ENCODE measurements at places on chromosomes 16 and 17. TPM values are rescaled to one million over a fixed set of nuclear protein-coding genes. Genes with fewer than 3 reads are reported as not detected.

GRCh38 chr17:9220398-9221146 lies 199.3 kb downstream of the NTN1 start:
- peak; percentile 60 for DNase-seq

DNA sequence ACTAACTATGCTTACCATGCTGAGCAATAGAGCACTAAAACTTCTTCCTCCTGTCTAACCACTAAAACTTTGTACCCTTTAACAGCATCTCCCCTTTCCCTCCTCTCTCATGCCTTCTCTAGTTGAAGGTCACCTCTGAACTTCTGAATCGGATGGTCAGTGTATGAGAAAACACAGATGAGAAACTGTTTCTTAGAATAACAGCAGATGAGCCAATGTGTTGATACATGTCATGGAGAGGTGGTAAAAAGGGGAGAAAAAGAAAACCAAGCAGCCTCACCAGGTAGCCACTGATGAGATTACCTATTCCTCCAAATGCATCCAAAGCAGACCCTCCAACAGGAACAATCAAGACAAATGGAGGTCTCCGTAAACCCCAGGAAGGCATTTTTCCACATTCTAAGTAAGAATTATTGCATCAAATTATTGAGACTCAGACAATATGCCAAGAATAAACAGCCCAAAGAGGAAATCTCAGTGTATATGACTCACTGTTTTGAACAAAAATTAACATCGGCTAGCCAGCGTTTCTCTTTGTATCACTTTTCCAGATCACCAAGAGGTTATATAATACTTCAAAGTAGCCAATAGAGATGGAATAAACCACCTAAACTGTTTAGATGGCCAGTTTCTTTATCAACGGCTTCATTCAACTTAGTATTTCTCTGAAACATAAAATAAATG lies 793.3 kb upstream of the SOX9 start:
- DNase-seq: no peak

DNA sequence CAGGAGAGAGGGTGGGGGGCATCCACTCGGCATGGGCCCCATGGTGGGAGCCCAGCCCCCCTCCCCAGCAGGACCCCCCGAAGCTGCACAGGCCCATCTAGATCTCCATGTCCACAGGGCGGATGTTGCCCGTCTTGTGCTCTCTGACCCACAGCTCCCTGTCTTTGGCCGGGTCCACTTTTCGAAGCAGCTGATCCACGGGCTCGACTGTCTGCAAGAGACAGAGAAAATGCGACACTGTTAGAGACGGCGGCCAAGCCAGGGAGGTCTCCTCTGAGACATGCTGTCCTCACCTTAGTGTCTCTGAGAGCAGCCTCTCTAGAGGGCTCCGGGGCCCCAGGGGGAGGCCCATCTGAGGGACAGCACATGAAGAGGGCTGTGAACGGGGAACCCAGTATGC lies 12.1 kb upstream of the RCVRN start:
- DNase-seq: no peak

- DNase-seq: no peak
These were observed 127.5 kb downstream of the VPS53 start for GRCh38 chr17:586920-587685.

- DNase-seq: no peak
These were observed 383.8 kb downstream of the GRIN2A start for GRCh38 chr16:9798474-9798873.

DNA sequence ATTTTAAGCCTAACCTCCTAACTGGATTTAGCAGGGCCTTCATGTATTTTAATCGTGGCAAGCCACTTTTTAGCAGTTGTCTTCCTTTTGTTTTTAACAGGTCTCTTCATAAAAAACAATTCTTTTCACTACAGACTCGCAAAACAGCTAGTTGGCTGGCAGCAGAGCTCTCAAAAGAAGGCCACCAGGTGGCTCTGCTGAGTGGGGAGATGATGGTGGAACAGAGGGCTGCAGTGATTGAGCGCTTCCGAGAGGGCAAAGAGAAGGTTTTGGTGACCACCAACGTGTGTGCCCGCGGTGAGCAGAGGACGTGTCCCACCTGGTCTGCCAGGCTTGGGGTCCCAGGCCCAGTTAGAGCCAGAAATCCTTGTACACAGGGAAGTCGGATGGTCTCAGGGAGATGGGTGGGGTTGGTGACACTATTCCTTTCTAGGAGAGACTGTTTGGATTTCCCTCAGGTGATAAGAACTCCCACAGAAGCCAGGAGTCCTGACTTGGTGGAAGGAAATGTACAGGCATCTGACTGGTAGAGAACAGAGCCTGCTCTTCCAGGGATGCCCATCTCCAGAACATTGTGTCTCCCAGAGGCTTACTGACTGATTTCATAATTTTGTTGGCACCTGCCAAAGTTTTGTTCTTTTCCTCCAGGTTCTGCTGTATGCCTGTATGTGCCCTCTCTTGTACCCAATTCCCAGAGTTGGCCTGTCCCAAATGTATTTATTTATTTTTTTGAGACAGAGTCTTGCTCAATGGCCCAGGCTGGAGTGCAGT lies 14.9 kb upstream of the DDX19A start:
- DNase-seq: peak; percentile 4

DNA sequence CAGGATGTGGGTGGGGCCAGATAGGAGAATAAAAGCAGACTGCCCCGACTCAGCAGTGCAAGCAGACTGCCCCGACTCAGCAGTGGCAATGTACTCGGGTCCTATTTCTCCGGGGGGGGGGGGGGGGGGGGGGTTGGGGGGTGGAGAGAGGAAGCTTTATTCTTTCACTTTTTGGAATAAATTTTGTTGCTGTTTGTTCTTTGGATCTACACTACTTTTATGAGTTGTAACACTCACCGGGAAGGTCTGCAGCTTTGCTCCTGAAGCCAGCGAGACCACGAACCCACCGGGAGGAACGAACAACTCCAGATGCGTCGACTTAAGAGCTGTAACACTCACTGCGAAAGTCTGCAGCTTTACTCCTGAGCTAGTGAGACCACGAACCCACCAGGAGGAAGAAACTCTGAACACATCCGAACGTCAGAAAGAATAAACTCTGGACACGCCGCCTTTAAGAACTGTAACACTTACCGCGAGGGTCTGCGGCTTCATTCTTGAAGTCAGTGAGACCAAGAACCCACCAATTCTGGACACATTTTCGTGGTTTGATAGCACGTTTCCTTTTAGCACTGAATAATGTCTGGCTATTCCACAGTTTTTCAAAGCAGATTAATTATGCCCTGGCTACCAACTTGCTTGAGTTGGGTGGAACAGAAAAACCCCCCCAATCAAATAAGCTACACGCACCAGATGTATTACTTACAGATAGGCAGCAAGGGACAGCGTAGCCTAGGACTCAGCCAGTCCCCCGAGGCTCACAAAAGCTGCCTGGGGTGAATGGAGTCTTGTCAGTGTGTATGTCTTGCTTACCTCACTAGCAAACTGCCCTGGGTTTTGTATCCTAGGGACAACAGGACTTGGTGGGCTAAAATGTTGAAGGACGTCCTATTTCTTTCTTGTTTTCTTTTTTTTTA lies 11.9 kb downstream of the FZD2 start:
- no peak for DNase-seq

DNA sequence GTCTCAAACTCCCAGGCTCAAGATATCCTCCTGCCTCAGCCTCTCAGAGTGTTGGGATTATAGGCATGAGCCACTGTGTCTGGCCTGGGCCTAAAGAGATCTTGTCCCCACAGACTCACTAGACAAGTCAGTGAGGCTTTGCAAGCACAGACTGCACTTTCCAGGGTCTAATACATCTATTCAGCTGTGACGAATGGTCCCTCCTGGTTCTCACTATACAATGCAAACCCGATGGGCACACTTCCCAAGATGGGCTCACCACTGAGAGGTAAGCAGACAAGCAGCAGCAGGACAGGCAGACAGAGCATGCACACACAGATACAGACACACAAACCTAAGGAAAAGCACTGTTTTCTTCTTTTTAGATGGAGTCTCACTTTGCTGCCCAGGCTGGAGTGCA lies 8.8 kb downstream of the MBTPS1 start:
- DNase-seq: no peak

DNA sequence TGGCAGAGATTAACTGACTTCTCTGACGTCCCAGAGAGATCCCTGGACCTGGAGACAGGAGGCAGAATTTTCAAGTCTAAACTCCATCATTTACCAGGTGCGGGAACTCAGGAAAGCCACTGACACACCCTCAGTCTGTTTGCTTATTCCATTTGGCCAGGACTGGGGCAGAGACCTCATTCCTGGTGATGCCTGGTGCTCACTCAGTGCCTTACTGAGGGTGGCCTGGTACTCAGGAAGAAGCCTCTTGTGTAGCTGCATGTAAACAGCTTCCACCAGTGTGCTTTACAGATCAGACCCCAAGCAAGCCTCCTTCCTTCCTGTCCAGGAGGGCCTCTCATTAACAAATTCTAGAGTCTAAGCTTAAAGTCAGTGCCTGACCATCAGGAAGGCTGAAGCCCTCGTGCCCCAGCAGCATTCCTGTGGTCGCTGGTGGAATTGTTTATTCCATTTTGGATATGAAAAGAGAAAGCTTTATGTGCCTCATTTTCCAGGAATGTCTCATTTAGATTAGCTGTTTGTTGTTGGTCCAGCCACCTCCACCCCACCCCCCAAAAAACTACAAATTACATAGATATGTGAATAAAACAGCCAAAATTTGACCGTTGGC lies 236.1 kb upstream of the CDH5 start:
- no peak for DNase-seq

DNA sequence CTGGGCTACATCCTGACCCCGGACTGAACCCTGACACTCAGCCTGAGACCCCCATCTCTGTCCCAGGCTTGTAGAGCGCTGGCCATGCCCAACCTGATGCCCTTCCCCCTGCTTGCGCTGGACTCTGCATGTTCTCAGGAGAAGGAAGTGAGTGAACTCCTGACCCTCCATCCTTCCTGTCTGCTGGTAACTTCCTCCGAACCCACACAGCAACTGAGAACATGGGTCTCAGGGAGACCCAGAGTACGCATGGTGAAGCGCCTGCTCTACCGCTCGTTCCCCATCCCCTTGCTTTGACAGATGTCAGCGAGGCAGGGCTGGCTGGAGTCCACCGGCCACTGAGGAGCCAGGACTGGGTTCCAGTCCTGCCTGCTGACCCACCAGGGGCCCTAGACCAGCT lies 6.1 kb downstream of the CAMKK1 start:
- DNase-seq: no peak

DNA sequence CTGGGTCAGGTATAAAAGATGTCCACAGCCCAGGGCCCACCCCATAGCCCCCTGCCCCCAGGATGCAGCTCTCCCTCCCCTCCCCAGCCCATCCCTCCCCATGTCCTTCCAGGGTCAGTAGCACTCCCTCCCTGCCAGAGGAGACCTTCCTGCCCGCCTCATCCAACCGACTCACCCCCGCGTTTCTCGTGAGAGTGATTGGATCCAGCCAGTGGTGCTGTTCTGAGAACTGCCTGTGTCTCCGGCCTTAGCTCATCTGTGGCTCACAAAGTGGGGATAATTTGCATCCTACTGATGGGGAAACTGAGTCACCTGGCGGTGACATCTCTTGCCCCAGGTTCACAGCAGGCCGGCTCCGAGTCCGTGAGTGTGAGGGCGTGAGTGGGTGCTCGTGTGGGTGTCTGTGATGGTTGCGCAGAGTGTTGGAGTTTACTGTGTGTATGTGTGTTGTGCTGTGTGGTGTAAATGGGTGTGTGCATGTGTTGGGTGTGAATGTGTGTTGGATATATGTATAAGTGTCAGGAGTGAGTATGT lies 90.7 kb upstream of the GSE1 start:
- no peak for DNase-seq

GRCh38 chr16:12208341-12209035 lies 232.0 kb downstream of the SNX29 start:
- no peak for DNase-seq

- DNase-seq: no peak
These were observed 43.2 kb downstream of the RPA1 start for GRCh38 chr17:1872976-1873375.

GRCh38 chr16:28084209-28084608 lies 20.7 kb upstream of the GSG1L start:
- no peak for DNase-seq

GRCh38 chr16:24045641-24046040 lies 209.9 kb downstream of the PRKCB start:
- peak; percentile 19 for DNase-seq

DNA sequence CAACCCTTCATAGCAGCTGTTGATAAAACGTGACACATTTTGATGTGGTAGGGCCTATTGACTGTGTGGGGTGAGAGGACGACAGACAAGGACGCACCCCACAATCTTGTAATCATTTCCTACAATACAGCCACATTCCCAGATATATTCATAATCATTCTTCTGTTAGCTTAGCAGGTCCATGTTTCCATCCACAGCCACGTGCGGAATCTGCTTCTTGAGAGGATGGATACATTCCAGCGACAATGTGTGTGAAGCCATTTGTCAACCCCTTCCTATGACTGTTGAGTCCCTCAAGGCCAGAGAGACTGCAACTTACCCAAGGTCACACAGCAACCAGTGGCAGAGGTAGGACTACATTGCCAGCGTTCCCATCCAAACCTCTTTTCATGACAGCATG lies 8.7 kb upstream of the COPS3 start:
- DNase-seq: no peak

DNA sequence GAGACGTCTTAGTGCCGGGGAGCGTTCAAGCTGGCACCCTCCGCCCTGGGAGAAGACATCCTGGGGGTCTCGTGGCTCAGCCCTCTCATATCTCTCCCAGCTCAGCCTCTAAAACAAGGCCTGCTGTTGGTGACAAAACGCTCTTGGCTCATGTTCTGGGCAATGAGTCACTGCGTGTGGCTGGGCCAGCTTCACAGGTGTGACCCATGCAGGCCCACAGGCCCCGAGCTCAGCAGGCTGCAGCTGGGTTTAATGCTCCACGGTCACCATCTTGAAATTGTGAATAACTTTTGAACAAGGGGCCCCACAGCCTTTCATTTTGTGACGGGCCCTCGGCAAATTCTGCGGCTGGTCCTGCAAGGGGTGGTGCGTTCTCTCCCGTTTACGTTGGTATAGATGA lies 22.4 kb downstream of the GAA start:
- no peak for DNase-seq

DNA sequence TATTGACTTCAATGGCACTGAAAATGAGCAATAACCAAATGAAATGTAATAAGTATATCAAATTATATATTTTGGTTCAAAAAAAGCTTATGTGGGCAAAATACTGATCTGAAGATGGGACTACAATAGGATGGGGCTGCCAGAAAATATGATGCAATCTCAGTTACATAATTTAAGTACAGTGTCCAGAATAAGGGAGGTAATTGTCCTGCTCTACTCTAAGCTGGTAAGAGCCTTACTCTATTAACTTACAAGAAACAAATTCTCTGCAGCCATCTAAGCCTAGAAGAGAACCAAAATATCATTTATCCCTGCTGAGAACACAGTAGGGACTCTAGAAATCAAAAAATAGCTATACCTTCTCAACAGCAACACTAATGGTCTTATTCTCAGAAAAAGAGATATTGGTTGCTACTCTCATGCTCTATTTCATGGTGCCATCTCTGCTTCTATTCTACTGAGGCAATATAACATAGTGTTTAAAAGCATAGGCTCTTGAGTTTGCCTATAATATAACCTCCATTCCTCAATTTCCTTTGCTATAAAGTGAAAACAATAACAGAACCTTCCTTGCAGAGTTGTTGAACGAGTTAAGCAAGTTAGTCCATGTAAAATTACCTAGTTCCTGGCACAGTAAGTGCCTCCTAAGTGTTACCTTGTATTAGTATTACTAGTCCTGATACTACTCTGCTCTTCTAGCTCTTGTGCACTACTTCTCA lies 19.9 kb downstream of the NQO1 start:
- DNase-seq: no peak

Gene STAC2
- 1.0 TPM for total RNA-seq

Gene MYH13
- total RNA-seq: not detected

Gene OTOA
- 0.34 TPM for total RNA-seq

Gene MAPK7
- total RNA-seq: 39.5 TPM

Gene SENP3
- total RNA-seq: 83.7 TPM

Gene SYNGR3
- total RNA-seq: 2.2 TPM

Gene RASL10B
- 31.7 TPM for total RNA-seq

Gene PIMREG
- 120 TPM for total RNA-seq

Gene CD300A
- total RNA-seq: not detected

Gene BFAR
- total RNA-seq: 74.5 TPM

Measured in neural crest cell (in vitro differentiated cells).